ENCODE measurements at places on chromosomes 13 and 19. TPM values are rescaled to one million over a fixed set of nuclear protein-coding genes. Genes with fewer than 3 reads are reported as not detected.

Gene CALR3
- total RNA-seq = not detected

DNA sequence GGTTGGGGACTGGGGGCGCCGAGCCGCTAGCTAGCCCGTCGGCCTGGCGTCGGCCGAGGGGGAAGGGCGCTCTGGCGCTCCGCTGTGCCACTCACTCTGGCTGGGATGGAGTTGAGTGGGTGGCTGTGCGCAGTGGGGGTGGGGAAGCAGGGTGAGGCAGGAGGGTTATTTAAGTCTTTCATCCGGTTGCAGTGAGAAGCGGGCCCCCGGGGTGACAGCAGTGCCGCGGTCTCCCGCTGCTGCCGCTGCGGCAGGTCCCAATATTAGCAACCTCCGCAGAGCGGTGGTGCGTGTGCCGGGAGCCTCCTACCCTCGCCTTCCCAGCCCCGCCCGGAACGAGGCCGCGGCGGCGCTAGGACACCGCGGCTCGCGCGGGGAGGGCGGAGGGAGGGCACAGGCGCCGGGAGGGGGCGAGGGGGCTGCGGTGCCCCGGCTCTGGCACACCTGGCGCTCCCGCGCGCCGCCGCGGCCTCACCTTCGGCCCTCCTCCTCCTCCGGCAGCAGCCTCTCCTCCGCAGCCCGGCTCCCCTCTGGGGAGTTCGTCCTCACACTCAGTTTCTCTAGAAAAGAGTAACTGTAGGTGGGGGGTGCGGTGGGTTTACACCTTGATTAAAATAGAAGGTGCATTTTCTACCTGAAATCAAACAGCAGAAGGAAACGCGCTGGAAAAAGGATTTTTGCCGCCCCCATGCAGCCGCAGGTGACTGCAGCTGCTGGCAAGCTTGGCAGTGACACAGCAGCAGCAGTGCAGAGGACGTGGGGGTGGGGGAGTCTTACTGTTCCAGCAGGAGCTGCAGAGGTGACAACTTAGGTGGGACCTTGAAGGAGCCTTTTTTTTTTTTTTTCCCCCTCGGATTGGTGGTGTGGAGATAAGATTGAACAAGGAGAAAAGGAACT is 4.5 kb downstream of the FGF9 start:
- H3K4me3 ChIP-seq = peak overlapping the region; percentile 35
- no peaks in the 10 kb centered on the region for H3K36me3 ChIP-seq
- peaks cover 64% of the 10 kb centered on the region for H3K27me3 ChIP-seq
- H3K4me1 ChIP-seq = peaks cover 29% of the 10 kb centered on the region

DNA sequence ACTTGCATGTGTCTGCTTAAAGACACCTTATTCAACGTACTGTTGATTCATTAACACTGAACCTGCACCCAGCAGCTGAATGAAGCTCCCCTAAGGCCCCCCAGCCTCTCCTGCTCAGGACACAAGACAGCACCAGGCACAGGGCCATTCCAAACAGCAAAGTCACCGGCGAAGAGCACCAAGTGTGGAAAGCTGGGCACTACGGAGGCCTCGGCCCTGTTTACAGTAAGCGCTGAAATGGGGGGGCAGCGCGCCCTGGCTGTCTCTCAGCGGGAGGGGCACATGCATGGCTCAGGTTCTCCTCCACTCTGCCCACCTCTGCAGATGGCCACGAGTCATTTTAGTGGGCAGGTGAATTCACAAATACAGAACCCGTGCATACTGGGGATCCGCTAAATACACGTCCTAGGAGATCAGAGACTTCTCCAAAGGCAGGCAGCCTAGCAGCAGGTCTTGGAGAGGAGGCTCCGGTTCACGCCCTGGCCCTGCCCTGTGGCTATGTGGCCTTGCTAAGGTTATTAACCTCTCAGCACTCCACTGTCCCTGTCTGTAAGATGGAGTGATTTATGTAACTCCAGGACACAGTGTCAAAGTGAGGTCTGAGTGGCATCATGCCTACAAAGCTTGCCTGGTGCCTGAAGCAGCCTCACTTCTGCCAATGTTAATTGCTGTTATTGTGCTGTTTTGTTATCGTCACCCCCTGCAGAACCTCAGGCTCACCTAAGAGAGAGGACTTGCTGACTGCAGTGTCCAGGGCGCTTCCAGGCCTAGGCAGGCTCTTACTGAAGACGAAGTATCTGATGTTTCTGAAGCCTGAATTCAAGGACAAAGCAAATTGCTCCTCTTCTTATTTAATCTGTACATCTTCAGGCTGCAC is 207.4 kb upstream of the SOX1 start:
- no peak overlapping the region for H3K27ac ChIP-seq
- no peaks in the 10 kb centered on the region for H3K36me3 ChIP-seq
- no peak for DNase-seq
- no peak overlapping the region for H3K4me3 ChIP-seq
- H3K27me3 ChIP-seq = no peaks in the 10 kb centered on the region
- no peaks in the 10 kb centered on the region for H3K4me1 ChIP-seq

DNA sequence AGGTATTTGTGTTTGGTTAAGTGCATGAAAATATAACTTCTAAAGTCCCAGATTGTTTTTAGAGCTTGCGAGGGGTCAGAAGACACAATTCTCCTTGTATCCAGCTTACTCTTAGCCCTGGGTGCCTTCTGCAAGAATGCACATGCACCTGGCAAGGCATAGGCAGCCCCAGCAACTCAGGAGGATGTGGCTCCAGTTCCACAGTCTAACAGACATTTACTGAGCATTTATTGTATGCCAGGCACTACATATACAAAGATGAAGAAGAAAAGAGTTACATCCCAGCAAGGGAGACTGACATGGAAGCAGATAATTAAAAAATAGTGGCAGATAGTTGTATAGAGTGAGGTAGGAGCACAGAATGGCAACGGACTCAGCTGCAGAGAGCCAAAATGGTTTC is 101.1 kb upstream of the FRY start:
- no peaks in the 10 kb centered on the region for H3K36me3 ChIP-seq
- H3K4me1 ChIP-seq = no peaks in the 10 kb centered on the region
- H3K27ac ChIP-seq = no peak overlapping the region
- H3K4me3 ChIP-seq = no peak overlapping the region
- no peak for DNase-seq

DNA sequence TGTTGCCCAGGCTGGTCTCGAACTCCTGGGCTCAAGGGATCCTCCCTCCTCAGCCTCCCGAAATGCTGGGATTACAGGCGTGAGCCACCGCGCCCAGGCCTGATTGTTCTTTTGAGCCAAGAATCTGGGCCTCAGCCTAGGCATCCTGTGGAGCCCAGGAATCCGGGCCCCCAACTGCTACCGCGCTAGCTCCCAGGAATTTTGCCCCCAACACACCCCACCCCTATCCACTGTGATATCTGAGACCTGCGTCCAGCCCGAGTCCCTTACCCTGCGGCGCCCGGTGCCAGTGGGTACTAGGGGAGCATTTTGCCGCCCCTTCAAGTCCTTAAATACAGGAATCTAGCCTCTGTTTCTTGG is 838 bp upstream of the MYADM start:
- DNase-seq = no peak
- peak overlapping the region; percentile 97 for H3K4me3 ChIP-seq
- no peaks in the 10 kb centered on the region for H3K27me3 ChIP-seq

Gene PLIN4
- total RNA-seq = not detected
